ENCODE measurements at places on chromosomes 7 and 10.

DNA sequence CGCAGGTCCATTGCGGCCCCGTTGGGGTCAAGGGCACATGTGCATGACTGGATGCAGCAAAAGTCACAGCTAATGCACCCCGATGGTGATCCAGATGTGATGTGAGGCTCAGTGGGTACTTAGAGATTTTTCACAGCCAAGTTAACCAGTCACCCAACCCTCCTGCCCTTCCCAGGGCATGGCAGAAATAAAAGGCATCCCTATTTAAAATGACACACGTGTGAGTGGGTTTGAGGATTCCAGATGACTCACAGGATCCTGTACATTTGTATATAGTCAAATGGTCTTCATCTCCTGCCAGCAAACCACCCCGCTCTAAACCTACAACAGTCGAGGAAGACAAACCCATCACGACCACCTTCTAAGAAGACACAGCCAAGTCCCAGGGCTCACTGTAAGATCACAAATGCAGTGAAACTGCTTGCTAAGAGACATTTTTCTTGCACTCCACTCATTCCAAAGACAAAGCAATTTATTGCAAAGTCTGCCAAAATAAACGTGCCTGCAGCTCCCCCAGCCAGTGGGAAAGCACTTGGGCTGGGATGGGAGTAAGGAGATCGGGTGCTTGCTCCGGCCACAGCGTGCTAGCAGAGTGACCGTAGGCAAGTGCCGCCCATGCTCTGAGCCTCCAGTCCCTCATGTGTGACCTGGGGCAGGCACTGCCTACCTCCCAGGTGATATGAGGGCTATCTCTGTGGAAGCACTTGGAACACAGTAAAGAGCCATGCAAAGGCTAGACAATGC, 86.6 kb upstream of the MACROH2A2 start:
- no peak for DNase-seq

- DNase-seq: no peak
These were observed 48.9 kb upstream of the HABP2 start for GRCh38 chr10:113503930-113504329.

DNA sequence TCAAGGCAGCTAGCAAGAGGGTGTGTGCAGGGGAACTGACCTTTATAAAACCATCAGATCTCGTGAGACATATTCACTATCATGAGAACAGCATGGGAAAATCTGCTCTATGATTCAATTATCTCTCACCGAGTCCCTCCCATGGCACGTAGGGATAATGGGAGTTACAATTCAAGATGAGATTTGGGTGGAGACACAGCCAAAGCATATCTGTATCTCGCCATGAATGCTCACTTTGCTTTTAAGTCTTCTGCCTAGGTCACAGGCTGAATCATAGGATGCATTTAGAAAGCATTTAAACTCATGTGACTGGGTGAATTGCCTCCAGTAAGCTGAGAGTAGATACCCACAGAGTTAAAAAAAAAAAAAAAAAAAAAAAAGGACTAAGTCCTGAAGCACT, 220.0 kb downstream of the AGMO start:
- DNase-seq: no peak

- no peak for DNase-seq
These were observed 76.4 kb upstream of the NRP1 start for GRCh38 chr10:33410860-33411234.

DNA sequence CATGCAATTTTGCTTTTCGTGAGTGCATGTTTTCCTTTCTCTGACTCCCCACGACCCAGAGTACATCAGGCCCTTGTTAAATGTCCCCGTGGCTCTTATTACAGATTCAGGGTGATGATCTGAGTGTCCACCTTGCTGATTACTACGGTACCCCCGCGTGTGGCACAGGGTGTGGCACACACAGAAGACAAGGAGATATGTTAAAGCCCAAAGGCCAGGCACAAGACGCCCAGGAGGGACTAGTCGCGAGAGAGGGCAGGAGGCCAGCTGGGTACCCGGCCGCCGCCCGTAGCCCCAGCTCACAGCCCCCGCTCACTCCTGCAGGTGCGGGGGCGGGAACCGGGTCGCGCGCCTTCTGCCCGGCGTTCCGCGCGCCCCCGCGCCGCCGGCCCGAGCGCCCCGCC, 281 bp upstream of the EXOC6 start:
- DNase-seq: no peak

DNA sequence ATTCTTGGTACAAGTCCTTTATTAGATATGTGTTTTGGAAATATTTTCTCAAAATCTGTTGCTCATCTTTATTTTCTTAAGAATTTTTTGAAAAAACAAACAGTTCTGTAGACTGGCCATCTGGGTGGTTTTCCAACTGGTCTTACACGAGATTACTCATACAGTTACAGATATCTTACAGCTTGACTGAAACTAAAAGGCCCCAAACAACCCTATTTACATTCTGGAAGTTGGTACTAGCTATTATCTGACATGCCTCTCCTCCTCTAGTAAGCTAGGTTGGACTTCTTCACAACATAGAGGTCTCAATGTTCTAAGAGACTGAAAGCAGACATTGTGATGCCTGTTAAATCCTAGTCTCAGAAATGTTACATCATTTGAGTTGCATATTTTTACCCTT, 52.0 kb downstream of the ZNF22 start:
- DNase-seq: no peak

DNA sequence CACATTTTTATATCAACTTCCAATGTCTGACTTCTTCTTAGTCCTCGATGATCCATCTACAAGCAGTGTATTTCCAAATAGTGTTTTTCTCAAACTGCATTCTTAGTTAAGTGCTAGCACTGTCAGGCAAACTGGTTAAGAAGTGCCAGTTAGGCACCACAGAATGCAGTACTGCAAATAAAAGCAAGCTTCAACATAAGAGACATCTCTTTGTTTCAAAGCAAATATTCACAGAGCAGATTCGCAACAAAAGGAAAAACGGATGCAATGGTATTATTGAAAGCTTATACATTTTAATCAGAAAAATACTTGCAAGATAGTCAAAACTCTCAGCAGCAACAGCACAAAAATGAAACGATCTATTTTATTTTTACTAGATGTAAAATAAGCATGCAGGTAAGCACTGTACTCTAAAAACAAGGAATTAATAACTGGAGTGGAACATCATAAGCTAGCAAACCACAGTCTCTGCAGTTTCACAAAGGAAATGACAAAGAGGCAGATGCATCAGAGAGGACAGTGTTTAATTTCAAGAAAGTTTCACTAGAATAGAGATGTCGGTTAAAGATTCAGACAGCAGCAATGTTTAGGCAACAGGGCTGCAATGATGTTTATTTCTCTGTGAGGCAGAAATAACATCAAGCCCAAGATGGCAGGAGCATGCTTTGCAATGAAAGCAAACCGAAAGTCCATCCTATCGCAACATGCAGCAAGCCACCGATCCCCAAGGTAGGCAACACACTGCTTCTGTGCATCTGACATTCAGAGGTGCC, 82.0 kb downstream of the FGFR2 start:
- DNase-seq: no peak

- DNase-seq: no peak
These were observed 36.4 kb downstream of the CPVL start for GRCh38 chr7:29109899-29110298.

GRCh38 chr7:139393621-139394211, 34.0 kb downstream of the LUC7L2 start:
- DNase-seq: no peak

DNA sequence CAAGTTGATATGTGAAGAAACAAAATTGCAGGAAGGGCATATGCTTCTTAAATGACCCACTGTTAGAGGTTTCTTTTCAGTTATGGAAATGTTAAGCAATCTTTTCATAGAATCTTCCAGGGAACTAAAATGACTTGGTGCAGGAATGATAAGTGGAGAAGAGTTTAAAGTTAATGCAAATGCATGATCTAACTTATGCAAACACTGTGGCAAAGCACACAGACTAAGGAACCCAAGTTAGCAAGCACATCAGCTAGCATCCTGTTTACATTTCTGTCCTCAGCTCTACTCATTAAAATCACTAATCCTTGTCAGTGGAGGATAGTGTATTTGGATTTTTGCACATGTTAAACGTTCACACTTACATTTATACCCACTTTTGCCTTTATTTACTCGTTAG, 9.3 kb downstream of the CLCN1 start:
- no peak for DNase-seq

DNA sequence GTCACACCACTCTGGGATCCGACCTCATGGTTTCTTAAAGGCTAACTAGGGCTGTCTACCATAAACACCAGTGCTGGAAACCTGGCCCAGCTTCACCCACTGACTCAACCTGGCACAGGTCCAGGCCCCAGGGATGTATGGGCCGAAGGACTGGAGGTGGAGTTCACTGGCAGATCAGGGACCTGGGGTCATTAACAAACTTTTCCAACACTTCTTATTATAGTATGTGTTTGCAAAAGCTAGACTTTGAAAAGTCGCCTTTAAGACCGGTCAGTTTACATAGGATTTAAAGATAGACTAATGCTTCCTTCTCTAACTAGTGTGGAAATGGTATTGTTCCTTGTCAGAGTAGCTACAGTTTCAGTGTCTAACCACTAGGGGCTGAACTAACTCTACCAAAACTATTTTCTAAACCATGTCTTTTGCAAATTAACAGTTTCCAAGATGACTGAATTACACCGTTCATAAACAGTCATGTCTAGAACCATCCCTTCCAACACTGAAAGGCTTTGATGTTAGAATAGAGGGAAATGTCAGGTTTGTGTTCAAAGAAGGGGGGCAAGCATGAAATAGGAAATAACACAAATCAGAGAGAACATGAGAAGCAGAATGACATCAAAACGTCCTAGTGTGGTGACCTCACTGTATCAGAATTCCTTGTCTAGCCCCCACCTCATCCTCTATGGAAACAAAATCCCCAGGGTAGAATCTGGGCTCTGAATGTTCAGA, 29.7 kb downstream of the STN1 start:
- DNase-seq: peak; percentile 60

- no peak for DNase-seq
These were observed 140.5 kb downstream of the BICC1 start for GRCh38 chr10:58653139-58653538.

- no peak for DNase-seq
These were observed 1.1 kb upstream of the RAB11FIP2 start for GRCh38 chr10:118047880-118048279.

DNA sequence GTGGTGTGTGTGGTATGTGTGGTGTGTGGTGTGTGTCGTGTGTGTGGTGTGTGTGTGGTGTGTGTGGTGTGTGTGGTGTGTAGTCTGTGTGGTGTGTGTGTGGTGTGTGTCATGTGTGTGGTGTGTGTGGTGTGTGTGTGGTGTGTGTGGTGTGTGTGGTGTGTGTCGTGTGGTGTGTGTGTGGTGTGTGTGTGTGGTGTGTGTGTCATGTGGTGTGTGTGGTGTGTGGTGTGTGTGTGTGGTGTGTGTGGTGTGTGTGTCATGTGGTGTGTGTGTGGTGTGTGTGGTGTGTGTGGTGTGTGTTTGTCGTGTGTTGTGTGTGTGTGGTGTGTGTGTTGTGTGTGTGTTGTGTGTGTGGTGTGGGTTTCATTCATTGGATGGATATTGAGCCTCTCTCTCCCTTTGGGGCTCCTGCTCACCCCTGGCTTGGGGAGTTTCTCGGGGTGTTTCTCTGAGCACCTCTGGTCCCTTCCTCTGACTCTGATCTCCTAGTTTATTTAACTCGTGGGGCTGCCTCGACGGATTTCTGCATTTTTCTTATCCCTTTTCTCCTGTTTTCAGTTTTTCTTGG, 145.8 kb downstream of the DNAJB6 start:
- no peak for DNase-seq

GRCh38 chr10:27481486-27481885, 22.6 kb upstream of the RAB18 start:
- DNase-seq: no peak

DNA sequence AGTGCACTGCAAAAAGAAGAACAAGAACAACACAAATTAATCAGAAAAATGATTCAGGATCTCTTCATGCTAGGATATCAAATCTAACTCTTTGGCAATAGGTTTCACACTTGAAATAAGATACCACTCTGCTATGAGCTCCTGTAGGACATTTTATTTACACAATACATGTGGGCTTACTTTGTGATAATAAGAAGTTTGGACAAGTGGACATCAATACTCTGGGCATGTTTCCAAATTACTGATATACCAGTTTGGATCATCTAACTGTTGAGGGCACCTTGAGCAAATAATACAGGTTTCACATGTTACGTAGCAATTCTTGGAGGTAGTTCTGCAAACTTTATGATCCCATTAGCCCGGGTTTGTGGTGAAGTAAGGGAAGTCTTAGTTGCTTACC, 59.8 kb downstream of the CPVL start:
- DNase-seq: peak; percentile 62

DNA sequence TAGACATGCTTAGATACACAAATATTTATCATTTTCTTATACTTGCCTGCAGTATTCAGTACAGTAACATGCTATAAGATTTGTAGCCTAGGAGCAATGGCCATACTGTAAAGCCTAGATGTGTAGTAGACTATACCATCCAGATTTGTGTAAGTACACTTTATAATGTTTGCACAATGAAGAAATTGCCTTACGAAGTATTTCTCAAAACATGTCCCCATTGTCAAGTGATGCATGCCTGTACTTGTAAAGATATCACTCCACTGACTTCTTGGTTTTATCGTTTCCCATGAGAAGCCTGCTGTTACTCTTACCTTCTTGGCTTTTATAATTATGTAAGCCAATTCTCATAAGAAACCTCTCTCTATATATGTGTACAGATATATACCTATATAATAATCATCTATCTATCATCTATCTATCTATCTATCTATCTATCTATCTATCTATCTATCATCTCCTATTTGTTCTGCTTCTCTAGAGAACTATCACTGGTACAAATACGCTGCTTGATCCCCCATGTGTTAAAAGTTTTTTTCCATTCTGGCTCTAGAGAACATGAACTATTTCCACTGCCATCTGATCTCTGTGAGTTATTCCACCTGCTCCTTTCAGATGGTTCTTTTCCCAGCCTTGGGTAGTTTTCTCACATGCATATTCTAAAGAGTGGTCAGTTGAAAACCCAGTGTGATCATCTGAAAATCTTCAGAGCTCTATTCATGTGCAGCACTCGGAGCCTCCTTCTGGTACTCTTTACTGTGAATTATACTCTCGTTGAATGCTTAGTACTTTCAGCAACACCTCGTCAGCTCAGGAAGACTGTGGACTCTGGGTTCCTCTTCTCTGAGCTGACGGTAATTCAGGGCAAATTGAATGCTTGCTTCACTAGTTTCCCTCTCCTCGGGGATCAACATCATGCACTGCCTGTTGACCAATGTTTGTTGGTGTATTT, 14.5 kb upstream of the VCL start:
- no peak for DNase-seq

GRCh38 chr10:104328646-104328895, 9.7 kb downstream of the ITPRIP start:
- DNase-seq: no peak

- DNase-seq: no peak
These were observed 353.1 kb downstream of the GPR37 start for GRCh38 chr7:124412531-124412930.

DNA sequence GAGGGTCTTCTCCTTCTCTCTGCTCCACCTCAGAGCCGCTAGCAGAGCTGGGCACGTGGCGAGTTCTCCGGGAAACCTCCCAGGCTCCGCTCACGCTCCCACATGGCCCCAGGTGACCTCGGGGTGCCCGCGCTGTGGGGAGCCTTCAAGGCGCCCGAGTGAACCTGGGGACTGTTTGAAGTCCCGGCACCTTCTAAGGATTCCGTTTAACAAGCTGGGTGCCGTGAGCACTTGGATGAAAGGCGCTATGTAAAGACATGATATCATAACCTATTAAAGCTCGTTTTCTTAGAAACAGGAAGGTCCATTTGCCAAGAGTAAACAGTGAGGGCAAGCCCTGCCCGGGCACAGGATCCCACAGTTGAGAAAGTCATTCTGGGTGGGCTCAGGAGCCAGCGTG, 15.8 kb upstream of the MYL10 start:
- DNase-seq: no peak
